ENCODE measurements at places on chromosomes 13 and 19.

GRCh38 chr13:48220592-48220980, 12.4 kb upstream of the ITM2B start:
- no peak for DNase-seq

GRCh38 chr19:5147074-5147977, 178.4 kb downstream of the KDM4B start:
- DNase-seq, result no peak

DNA sequence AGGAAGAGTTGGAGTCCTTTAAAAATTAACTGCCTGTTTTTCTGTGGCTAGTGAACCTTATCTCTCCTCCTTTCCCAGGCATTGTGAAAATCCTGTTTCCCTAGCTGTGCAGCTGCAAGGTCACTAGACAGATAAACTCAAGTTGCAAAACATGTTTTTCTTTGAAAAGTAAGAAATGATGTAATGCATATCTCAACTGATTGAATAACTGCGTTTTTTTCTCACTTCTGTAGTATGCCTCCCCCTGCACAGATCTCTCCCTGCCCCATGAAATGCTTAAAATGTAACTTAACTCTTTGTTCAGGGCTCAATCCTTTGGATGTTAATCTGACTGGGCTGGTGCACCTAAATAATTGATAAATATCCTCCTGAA, 27.7 kb upstream of the CYSLTR2 start:
- DNase-seq, result no peak

GRCh38 chr13:38348861-38349389, 726 bp upstream of the UFM1 start:
- DNase-seq, result no peak

DNA sequence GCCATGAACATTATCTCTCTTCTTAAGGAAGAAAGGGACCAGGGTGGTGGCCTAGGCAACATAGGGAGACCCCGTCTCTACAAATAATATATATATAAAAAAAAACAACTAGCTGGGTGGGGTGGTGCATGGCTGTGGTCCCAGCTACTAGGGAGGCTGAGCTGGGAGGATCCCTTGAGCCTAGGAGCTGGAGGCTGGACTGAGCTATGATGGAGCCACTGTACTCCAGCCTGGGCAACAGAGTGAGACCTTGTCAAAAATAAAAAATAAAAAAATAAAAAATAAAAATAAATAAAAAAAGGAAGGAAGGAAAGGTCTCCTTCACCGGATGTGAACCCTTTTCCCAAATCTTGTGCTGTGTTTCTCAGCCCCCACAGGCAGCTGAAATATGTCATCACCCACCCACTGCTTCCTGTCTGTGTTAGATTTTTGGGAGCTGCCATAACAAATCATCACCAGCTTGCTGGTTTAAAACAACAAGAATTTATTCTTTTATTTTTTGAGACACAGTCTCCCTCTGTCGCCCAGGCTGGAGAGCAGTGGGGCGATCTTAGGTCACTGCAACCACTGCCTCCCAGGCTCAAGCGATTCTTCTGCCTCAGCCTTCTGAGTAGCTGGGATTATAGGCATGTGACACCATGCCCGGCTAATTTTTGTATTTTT, 9.5 kb upstream of the TSPAN16 start:
- no peak for DNase-seq

DNA sequence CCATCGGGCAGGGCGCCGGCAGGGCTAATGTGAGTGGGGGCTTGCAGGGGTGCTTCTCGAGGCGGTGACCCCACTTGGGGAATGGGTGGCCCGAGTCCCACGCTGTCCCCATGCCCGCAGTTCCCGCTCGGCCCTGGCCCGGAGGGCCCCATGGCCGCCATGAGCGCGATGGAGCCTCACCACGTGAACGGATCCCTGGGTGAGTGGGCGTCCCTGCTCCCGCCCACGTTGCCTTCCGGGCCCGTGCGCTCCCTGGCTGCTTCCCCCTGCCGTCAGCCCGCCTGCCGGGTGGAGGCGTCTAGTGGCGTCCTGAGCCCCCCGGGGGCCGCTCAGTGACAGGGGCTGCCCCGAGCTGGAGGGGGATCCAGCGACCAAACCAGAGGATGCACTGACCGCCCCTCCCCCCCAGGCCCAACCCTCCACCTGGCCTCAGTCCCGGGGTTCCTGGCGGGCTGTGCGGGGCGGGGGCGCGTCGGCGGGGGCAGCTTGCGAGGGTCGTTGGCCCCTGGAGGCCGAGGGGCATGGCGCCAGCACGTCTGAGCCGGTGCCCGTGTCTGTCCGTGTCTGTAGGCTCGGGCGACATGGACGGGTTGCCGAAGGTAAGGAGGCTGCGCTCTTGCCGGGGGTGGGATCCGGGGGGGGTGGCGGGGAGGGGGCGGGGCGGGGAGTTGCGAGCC, 4.8 kb downstream of the ISYNA1 start:
- DNase-seq, result no peak

DNA sequence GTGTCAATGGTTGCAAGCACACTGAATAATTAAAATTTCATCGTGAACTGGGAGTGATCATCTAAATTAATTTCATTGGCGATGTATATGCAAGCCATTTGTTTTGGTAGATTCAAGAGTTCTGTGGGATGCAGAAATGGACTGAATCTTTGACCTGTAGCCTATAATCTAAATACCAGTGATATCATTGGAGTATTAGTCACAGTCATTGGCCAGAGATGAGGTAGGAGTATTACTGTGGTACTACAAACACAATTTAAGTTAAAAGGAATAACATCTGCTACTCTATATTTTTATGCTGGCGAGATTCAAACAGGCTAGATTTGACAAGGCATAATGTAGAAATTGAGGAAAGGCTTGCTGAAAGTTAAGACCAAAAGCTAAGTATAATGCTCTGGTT, 14.0 kb downstream of the FRY start:
- DNase-seq, result no peak

GRCh38 chr13:73938372-73939070, 195.7 kb downstream of the KLF12 start:
- peak; percentile 25 for DNase-seq

- DNase-seq, result no peak
Measured at GRCh38 chr13:99577934-99578917, 77.0 kb downstream of the TM9SF2 start.

DNA sequence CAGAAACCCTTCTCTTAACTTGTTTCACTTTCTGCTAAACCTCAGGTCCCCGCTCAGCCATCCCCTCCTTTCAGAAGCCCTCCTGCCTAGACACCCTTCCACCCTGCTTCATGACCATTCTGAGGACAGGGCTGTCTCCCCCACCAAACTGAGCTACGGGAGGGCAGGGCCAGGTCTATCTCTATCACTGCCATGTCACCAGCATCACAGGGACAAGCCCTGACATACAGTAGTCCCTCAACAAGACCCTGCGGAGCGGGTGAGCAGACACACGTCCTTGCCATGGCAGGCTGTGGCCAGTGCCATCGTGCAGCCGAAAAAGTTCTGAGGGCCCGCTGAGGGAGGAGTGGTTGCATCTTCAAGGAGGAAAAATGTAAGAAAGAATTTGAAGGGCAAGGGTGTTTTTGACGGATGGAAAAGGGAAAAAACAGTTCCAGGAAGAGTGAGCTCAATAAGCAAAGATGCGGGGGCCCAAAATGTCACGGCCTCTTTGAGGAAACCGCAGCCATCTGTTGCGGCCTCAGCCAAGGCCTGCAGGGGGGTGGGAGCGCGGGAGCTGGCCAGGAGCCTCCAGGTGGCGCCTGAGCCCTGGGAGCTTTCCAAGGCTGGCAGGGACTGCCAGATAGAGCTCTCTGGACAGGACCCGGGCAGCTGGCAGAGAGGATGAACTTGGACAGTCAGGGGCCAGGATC, 8.1 kb downstream of the PTGIR start:
- no peak for DNase-seq

DNA sequence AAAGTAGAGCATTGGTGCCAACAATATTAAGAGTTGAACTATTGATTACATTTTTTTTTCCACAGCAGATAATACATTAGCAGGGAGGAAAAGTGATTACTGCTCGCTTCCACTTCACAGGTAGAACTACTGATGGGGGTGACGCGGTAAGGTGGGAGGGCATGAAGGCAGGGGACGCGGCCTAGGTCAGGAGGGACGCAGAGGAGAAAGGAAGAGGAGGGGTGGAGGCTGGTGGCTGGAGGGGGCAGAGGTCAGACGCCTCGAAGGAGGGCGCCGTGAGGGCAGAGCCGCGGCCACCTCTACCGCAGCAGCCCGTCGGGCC, 287 bp upstream of the B3GLCT start:
- no peak for DNase-seq

DNA sequence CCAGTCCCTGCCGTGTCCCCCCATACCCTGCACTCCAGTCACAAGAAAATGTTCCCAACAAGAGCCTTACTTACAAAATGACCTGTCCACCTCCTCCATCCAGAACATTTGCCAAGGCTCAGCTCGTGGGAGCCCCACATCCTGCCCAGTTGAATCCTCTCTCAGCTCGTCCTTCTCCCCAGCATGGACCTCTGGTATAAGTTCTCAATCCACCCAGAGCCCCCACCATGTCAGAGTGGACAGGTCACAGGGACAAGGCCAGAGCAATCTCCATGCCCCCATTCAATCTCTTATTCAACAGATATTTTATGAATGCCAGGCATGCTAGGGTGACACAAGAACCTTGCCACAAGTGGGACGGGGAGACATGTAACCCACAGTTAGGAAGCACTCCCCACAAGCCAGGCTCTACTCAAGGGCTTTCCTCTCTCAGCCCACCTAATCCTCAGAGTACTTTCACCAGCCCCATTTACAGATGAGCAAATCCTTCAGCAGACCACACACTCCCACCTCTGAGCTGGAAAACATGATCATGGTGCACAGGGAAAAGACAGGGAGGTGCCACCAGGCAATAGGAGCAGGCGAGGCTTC, 15.1 kb downstream of the DEDD2 start:
- no peak for DNase-seq

GRCh38 chr13:98847780-98848179, 95.3 kb upstream of the SLC15A1 start:
- no peak for DNase-seq

GRCh38 chr13:53014495-53015443, 13.8 kb upstream of the OLFM4 start:
- DNase-seq, result no peak

- no peak for DNase-seq
Measured at GRCh38 chr13:39803156-39803555, 147.7 kb downstream of the COG6 start.

DNA sequence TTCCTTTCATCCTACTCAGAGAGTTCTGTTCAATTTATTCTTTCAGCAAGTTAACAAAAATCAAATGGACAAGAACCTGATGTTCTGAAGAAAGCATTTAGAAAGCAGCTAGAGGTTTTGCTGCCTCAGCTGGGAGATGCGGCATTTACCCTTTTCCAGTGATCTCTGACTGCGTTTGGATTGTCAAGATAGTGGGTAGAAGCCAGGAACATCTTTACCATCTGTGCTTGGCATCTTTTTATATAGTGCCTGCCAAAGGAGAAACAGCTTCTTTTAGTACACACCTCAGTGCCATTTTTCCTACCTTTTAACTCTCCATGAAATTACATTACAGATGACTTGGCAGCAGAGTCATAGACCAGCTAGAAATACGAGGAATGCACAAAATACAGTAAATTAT, 680.8 kb downstream of the SLITRK1 start:
- DNase-seq, result no peak

DNA sequence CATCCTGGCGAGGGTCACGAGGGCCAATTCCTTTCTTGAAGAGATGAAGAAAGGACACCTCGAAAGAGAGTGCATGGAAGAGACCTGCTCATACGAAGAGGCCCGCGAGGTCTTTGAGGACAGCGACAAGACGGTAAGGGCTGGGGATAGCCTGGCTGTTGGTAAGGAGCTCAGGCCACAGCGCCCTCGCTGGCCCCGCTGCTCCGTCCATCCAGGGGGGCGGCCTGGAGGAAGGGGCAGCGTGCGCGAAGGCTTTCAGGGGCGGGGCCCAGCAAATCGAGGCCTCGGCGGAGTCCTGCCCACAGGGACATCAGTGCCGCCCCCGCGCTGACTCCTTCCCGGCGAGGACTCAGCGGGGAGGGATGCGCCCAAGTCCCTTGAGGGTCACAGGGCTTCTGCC, 6.9 kb downstream of the F10 start:
- DNase-seq, result no peak

DNA sequence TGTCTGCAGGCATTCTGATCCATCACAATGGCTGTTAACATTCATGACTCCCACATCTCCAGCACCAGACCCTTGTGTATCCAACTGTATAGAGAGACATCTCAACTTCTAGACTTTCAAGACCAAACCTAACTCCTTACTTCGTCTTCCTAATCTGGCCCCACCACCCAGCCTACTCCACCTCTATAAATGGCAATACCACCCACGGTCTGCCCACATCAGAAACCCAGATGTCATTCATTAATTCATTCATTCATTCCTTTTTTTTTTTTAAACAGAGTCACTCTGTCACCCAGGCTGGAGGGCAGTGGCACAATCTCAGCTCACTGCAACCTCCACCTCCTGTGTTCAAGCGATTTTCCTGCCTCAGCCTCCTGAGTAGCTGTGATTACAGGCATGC, 10.4 kb downstream of the GPR42 start:
- no peak for DNase-seq

GRCh38 chr19:16829010-16829821, at the start of gene SIN3B:
Gene SIN3B (plus strand): TSS chr19:16829398. CDS start chr19:16829421, 23 bp downstream.
- DNase-seq, result peak; percentile 69

- no peak for DNase-seq
Measured at GRCh38 chr13:49670828-49671227, 20.5 kb downstream of the EBPL start.

- DNase-seq, result no peak
Measured at GRCh38 chr13:55467476-55467875, 1673.2 kb upstream of the PRR20A start.

DNA sequence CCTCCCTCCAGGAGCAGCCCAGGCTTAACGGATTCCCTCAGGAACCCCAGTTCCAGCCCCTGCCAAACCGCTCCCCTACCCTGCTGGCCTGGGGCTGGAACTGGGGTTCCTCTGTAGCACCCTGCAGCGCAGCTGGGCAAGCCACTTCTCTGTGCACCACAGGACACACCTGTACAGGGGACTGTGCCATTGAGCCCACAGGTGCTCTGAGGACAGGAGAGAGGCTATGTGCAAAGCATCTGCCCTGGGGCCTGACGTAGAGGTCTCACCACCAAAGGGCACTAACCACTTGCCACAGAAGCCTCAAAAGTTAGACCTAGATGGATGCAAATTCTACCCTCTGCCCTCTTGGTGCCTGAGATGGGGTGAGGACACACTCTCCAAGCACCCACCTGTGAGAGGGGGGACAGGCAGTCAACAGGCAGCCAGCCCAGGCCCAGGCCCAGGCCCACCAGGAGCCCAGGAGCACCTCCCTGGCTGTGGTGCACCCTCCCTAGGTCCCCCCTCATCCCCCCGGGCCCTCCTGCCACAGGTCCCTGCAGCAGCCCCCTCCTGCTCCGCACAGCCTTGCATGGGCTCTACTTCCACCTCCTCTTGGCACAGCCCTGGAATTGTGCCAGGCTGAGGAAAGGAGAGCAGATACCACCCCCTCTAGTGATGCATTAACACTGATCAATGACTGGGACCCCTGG, 27.6 kb upstream of the SLC35E1 start:
- DNase-seq, result no peak

Data from NCI-H2227 treated with DMSO at 0.1 percent for 48 hours (cell line).